ENCODE measurements at places on chromosomes 16 and 17.

GRCh38 chr17:67573987-67574657 lies 143.6 kb upstream of the NOL11 start:
- DNase-seq = no peak

GRCh38 chr16:8763899-8764298 lies 33.5 kb downstream of the TMEM186 start:
- DNase-seq = no peak

DNA sequence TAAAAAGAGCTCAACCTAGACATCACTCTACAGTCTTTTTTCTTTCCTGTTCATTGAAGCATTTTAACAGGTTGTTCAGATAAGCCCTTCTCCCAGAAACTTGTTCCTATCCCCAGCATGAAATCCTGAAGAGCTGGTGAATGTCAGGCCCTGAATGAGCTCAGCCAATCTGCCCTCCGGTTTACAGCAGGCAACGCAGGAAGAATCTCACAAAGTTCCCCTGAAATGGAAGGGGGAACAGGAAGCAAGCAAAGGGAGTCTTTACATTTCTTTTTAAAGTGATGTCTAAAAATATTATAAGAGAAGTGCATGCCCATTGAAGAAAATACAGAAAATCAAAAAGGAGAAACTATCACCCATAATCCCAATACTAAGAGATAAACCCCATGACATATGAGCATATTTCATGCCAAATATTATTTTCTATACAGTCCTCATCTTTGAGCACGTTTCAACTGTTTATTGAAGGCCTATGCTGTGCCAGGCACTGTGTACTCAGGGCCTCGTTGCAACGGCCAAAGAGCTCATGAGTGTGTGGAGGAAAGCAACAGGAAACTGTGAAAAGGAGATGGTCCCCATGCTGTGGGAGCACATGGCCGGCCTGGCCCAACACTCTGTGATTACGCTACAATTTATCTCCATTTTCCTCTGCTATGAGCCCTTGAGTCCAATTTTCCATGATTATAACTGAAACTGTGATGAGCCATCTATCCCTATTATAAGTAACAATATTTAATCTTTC lies 5.7 kb downstream of the TK2 start:
- no peak for DNase-seq

GRCh38 chr17:38498353-38498752 lies 70.1 kb downstream of the ARHGAP23 start:
- no peak for DNase-seq

- DNase-seq = peak; percentile 43
These were observed 50.1 kb downstream of the RNF112 start for GRCh38 chr17:19461116-19461515.

DNA sequence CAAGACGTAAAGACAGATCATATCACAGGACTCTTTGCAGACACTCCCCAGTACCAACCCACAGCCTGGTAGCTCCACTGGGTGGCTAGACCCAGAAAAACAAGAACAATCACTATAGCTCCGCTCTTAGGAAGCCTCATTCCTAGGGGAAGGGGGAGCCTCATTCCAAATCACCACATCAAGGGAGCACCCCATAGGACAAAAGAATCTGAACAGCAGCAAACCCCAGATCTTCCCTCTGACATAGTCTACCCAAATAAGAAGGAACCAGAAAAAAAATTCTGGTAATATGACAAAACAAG lies 237.8 kb downstream of the CEP112 start:
- no peak for DNase-seq

DNA sequence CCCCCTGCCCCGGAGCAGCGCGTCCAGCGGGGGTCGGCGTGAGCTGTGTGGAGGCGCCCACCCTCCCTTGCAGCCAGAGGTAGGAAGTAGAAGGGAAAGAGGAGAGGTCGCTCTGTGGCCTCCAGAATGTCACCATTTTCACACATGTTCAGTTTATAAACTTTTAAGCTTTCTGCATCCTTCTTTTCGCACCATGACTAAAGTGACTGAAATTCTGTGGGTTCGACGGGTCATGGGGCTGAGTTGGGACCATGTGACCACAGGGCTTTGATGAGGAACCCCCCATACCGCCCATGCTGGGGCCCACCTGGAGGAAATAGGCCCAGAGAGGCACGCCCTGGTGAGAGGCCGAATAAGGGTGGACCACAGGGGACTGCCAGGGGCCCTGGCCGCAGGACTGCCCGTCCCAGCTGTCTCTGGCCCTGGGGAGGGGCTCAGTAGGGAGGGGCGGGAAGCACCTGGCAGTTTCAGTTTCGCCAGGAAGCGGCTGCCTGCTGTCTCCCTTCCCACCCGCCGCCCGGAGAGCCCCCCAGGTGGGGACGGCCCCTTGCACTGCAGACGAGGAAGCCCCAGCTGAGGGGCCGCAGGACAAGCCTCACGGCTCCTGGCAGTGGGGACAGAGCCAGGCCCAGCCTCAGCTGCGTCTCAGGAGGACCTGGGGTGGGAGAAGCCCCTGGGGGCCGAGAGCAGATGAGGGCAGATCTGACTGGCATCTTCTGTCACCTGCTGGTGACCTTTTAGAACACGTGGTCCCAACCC lies 9.0 kb downstream of the CBFA2T3 start:
- DNase-seq = no peak

DNA sequence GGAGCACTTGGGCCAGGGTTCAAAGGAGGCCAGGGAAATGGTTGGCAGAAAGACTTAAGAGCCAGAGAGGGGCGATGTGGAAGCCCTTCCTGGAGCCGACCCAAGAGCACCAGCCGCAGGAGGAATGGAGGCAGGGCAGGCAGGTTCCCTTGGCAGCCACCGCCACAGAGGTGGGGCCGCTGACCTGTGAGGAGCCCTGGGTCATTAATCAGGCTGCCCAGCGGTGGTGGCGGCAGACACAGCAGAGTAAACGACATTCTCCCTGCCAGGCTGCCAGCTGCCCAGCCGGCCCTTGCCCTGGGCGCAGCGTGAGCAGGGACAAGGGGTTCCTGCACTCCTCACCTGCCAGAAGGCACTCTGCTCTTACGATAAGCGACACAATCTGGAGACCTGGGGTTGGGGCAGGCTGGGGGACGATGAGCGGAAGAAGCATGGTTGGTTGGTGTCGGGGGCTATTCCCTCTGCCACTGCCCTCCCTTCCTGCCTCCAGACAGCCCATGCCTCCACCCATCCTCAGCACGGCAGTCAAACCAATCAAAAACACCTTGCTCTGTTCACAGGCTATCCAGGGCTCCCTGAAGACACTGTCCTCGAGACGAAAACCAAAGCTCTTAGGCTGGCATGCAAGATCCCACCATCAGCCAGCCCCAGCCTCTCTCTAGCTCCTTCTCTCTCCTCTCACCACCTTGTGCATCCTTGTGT lies 40.9 kb downstream of the PLXDC1 start:
- DNase-seq = no peak

DNA sequence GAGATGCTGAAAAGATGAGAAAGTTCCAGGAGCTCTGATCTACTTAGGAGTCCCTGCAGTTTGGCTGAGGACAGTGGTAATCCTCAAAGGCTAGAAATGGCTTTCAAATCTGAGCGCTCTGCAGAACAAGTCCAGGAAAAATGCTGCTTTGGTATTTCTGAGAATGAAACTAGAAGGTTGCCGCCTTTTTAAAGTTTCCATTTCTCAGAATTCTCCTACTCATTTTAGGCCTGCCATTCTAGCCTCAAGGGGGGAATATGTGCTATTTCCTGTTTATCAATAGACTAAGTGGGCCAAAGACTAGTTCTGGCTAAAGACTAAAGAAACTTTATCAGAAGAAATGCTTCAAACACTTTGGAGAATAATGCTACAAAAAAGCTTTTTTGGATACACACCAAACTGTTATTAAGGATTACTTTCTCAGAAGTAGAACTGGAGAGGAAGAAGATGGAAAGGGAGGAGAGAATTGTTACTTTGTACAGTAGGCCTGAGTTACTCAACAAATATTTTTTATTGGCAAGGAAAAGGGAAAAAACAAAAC lies at the start of gene SLFN12L:
SLFN12L (minus strand) TSS at position 78 of the 541 bp plus-strand sequence. CDS start 15,314 bp downstream, outside the sequence.
- no peak for DNase-seq

Measured in NB4 (cell line).